ENCODE measurements at places on chromosomes 6 and 20.

- DNase-seq = no peak
Measured at GRCh38 chr6:31042806-31043205, 32.5 kb downstream of the MUC22 start.

GRCh38 chr20:57346477-57346876, 4.6 kb upstream of the RAE1 start:
- DNase-seq = peak; percentile 50

GRCh38 chr6:14141351-14142062, 23.9 kb downstream of the CD83 start:
- DNase-seq = no peak

- no peak for DNase-seq
Measured at GRCh38 chr20:63864545-63864977, 509 bp upstream of the TPD52L2 start.

DNA sequence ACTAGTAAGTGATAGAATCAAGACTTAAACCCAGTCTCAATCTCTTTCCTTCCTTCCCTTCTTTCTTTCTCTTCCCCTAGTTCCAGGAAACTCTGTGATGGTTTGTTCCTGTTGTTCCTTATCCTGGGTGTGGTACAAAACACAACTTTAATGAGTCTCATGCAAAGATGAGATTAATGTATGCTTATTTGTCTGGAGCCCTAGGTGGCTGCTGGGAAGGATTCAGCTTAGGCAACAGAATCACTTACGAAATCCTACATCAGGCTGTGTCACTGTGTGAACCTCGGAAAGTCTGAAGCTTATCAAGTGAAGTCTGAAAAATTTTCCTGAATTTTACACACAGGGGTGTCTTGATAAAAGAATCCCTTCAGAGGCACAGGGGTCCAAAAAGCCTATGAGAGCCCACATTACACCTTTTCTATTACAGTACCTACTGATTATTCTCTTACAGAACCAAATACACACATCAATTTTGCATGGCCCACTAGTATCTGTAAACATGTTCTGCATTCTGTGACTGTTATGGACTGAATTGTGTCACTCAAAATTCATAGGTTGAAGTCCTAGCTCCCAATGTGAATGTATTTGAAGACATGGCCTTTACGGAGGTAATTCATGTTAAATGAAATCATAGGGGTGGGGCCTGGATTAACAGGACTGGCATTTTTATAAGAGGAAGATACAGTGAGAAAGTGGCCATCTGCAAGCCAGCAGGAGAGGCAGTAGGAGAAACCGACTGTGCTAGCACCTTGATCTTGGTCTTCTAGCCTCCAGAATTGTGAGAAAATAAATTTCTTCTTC, 144.7 kb downstream of the MYB start:
- no peak for DNase-seq

DNA sequence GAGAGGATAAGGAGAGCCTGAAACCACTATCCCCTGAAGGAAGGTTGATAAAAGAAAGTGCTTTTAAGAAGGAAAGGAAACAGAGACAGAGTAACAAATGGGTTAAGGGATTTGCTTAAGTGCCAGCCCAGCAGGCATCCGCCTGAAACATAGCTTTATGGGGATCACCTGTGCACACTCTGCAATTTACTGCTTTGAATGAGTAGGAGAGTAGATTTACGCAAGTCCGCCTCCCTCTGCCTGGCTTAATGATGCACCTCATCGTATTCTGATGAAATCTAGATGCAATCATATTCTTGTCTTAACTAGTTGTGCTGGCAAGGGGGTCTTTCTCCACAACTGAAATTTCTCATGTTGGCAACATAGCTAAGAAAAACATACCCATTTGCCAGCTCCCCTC, 101.1 kb upstream of the ID4 start:
- peak; percentile 14 for DNase-seq

DNA sequence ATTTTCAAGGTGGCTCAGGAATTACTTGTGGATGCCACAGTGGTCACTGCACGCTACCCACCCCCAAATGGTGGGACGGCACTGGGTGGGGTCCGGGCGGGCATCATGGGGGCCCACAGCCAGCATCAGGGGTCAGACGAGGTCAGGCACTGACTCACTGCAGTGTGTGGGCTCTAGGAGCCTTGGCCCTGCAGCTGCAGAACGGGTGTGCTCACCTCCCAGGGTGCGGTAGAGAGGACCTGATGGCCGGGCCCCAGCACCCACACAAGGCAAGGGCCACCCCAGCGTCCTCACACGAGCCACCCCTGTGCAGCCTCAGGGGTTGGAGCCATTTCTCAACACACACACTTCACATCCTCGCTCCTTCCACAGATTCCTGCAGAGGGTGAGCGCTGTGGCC, 34.3 kb downstream of the KCNQ2 start:
- no peak for DNase-seq

DNA sequence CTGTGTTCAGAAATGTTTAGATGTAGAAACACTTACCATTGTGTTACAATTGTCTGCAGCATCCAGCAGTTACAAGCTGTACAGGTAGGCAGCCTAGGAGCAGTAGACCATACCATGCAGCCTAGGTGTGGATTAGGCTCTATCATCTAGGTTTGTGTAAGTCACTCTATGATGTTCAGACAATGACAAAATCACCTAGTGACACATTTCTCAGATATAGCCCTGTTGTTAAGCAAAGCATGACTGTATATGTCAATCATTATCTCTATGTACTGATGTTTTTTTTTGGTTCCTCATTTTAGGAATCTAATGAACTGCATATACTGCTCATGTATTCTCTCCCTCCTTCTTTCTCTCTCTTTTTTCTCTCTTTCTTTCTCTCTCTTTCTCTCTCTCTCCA, 22.2 kb downstream of the CST8 start:
- no peak for DNase-seq

- DNase-seq = no peak
Measured at GRCh38 chr6:154512201-154512600, 1.7 kb upstream of the CNKSR3 start.

GRCh38 chr6:136155191-136155590, 94.9 kb downstream of the MTFR2 start:
- no peak for DNase-seq

- no peak for DNase-seq
Measured at GRCh38 chr6:151782560-151782959, 24.9 kb upstream of the ESR1 start.

- DNase-seq = no peak
Measured at GRCh38 chr6:166361077-166361429, 18.7 kb upstream of the SFT2D1 start.

GRCh38 chr6:25359891-25360290, 80.7 kb downstream of the CARMIL1 start:
- no peak for DNase-seq

DNA sequence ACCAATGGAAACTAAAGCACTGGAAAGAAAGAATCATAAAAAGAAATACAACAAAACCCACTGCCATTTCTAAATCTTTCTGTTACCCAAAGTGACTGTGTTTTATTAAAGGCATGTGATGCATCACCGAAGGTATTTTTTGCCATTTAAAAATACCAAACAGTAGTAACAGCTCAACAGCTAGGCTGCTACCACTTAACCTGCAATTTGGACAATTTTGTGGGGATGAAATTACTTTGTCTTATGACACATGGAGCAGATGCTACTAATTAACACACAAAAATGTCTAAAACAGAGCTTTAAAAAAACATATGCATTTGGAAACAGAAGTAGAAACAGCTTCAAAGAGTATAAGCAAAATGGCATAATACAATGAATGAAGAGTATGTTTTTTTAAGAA, 97.4 kb downstream of the ATXN1 start:
- no peak for DNase-seq

DNA sequence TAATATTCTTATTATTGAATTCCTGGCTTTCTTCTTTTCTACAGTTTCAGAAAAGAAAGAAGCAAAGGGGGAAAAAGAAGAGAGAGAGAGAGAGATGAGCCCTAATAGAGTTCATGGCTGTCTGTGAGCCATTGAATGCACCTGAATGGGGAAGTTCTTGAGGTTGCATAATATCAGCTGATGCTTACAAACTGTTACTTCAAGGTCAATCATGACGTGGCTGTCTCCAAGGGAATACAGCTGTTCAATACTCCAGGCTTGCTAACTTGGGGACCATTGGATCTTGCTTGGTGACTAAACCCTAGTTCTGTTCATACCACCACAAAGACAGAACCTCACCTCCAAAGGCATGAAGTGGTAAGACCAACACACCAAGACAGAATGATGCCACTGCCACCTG, 180.4 kb downstream of the ADGRG6 start:
- no peak for DNase-seq

DNA sequence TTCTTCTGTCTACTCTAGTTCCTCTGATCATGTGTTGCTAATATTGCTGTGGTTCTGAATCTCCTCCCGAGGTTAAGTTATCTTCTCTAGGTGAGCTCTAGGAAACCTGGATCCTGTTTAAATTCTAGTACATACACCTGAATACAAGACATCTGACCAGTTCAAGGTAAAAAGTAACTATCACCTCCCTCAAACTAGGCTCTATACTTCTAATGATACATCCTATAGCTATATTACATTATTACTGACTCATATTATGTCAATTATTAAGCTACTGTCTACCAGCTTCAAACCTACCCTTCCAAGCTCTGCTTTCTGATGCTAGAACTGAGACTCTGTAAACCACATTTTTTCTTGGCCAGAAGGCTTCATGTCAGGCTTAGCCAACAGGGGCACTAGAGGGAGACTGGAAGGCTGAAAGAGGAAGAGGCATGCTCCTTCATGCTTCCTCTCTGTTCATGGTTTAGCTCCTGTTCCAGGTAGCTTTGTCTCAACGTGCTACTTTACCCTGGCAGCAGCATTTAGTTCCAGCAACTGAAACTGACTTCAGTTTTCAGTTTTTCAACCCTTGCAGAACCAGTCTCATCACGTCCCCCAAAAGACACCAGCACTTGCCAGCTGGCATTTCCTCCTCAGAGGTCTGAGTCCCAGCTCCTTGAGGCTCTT, 148.4 kb upstream of the TOP1 start:
- no peak for DNase-seq

GRCh38 chr20:46063151-46063550, 26.6 kb downstream of the NCOA5 start:
- no peak for DNase-seq

GRCh38 chr6:75077701-75078100, 128.2 kb downstream of the COL12A1 start:
- no peak for DNase-seq

DNA sequence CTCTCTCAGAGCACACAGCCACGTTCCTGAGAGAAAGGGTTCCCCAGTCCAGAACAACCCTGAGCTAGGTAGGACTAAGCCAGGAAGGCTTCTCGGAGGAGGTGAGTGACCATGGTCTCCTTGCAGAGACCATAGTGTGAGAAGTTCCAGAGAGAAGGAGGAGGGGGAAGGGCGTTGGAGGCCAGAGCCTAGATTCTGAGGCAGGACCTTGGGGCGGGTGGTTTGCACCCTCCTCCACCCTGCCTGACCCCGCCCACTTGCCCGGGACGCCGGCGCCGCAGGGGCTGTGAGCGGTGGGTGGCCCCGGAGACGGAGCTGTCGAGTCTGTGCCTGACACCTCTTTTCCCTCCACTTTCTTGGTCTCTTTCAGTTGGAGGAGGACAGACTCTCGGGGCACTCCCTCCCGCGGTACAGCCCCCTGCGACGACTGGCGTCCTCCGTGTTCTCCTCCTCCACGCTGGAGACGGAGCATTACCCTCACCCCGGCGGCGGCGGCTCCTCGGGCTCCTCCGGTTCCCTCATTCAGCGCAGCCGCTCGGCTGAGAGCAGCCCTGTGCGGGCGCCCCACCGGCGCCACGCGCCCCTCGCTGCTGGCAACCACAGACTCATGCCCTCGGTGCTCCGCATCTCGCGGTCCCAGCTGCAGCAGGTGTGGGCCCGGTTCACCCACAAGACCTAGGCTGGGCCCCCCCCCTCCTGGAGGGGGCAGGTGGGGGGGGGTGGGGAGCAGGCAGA, 26.2 kb downstream of the TTBK1 start:
- DNase-seq = no peak

DNA sequence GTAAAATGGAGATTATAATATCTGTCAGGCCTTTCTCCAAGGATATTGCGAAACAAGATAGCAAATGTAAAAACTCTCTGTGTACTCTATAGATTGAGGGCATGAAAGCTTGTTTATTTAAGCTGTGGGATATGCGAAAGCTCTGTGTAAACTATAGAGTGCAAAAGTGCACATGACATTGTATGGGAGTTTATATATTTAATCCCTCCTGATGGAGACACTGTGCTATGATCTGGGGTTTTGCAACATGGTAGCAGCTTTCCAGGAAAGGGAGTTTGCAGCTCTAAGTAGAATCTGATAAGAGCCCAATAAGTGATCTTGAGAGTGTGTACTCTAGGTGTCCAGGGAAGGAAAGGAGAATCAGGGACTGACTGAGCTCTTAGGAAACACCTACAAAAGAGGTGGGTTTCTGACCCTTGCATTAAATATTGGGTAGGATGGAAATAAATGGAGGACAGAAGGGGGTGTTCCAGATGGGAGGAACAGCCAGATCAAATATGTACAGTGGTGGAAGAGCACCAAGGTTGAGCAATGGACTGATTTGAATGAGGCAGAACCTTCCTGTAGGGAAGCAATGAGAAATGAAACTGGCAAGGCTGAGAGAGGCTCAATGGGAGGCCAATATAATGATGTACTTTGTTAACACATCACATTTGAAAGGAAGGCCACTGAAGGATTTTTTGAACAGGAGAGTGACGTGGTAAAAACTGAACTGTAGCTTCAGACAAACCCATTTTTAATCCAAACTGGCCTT, 450.1 kb downstream of the GJA1 start:
- no peak for DNase-seq

GRCh38 chr6:152380993-152381898, 255.9 kb downstream of the SYNE1 start:
- DNase-seq = no peak

DNA sequence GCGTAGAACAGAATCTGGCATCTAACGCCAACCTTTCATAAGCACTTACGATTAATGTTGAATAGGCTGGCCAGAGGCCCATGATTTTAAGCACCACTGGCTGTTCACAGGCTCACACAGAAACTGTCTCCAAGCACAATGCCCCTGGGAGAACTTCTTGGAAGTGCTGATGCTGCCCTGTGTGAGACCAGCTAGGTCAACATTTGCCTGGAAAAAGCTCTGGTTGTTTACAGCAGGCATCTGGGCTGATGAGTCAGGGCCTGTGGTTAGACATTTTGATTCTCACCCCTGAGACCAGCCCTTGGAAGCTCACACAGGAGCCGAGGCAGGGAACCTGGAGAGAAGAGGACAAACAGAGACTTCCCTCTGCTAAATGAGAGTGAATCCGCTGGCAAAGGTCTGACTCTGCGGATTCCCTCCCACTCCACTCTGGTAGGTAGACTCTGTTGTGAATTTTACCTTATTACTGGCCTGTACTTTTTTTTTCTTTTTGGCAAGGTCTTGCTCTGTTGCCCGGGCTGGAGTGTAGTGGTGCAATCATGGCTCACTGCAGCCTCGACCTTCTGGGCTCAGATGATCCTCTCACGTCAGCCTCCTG, 6.8 kb upstream of the SULF2 start:
- peak; percentile 65 for DNase-seq

- DNase-seq = no peak
Measured at GRCh38 chr20:45174434-45175364, at the start of gene PI3. TSS of gene PI3 (plus strand) at chr20:45174902. CDS start at chr20:45174923, 21 bp downstream.

- DNase-seq = no peak
Measured at GRCh38 chr20:63488315-63489251, 10.3 kb downstream of the EEF1A2 start.
